ENCODE measurements at places on chromosomes 6 and 20.

DNA sequence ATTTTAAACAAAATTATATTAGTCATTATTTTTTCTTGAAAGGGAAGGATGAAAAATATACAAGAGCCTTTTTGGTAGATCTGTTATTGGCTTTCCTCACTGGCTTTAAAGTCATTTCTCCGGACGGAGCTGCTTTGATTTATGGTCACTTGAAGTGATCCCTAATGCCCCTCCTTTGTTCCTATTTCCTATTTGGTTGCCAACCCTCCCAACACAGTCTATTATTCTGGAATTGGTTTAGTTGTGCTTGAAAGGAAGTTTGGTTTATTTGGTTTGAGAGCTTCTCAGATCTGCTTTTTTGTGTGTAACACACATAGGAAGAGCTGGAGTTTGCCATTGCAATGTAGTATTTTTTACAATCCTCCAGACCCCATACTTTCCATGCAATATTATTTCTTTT is 347.9 kb downstream of the RFPL4B start:
- no peak for DNase-seq

GRCh38 chr20:53036992-53037391 is 64.8 kb downstream of the TSHZ2 start:
- no peak for DNase-seq

GRCh38 chr20:6576726-6577125 is 190.8 kb upstream of the BMP2 start:
- no peak for DNase-seq

DNA sequence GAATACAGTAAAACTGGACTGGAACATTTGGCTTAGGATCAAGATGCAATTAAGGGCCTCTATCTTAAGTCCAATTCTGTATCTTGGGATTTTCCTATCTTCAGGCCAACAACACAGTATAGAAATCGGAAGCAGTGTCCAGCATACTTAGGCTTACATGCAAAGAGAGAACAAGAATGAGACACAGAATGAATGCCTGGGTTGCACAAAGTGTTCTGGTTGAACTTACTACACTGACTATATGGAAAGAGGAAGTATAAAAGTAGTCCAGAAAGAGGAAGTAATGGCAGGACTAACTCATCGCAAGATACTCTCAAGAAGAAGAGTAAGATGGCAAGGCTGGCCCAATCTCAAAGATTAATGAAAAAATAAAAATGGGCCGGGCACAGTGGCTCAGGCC is 87.6 kb downstream of the BTBD9 start:
- DNase-seq, result no peak

GRCh38 chr20:4957939-4958362 is 43.4 kb downstream of the SLC23A2 start:
- no peak for DNase-seq

Measured in NCI-H526 treated with DMSO at 0.1 percent for 48 hours (cell line).